ENCODE measurements at places on chromosomes 1 and 21.

DNA sequence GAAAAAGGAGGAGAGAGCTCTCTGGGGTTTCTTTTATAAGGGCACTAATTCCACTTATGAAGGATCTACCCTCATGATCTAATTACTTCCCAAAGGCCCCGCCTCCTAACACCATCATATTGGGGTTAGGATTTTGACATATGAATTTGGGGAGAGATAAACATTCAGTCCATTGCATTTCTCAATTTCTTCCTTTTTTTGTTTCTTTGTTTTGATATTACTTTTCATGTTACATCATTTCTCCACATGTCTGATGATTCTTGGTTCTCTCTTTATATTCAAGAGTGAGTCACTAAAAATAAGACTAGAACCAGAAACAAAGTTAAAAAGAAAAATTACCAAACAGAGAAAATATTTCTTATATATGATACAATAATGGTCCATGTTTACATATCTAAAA, 63.2 kb upstream of the DUSP10 start:
- DNase-seq: no peak

- peak; percentile 90 for DNase-seq
These were observed 467 bp downstream of the THRAP3 start for GRCh38 chr1:36224537-36225282.

GRCh38 chr1:184494929-184495328, 108.1 kb downstream of the C1orf21 start:
- no peak for DNase-seq

DNA sequence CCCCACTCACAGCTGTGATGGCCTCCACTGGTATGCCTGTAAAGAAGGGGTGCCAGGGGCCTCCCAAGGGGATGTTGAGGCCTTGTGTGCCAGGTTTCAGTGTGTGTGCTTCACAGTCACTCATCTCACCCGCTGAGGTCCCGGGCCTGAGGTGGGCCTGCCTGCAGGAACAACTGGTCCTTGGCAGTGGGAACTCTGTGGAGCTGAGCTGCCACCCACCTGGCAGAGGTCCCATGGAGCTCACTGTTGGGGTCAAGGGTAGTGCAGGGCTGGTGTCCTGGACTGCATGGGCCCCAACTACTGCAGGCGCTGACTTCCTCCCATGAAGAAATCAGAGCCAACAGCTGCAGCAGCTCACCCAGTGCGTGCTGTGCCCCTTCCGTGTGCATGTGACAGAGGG, 17.3 kb upstream of the ZNF678 start:
- no peak for DNase-seq

DNA sequence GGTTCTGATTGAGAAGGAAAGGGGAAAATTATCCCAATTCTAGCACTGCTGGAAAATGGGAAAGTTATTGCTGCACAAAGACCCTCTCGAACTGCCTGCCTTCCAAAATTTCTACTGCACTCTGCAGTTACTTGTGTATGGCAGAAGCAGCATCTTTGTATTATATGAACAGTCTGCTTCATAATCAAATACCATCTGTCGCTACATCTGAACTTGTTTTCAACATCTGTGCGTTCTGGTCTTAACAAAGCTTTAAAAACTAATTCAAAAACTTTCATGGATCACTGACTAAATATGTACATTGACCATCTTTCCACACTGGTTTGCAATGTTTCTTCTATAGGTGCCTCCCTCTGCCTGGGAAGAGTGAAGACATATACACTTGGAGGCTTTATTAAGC, 79.2 kb downstream of the PROX1 start:
- DNase-seq: no peak

GRCh38 chr1:165228676-165229075, 127.8 kb downstream of the LMX1A start:
- no peak for DNase-seq

DNA sequence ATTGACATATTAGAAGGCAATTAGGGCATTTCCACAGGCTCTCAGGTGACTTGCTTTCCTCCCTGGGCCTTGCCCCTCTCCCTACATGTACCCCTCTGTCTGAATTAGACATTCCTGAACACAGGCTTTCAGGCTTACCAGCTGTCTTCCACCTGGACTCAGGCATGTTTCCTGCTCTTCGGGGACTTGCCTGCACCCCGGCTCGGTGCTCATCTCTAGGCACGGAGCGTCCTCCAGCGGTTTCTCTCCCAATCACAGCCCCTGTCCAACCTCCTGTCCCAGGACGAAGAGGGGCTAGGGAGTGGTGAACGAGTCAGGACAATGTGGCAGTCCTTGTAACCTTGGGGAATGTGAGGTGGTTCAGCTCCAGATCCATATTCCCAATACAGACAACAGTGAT, 4.2 kb downstream of the PROK1 start:
- no peak for DNase-seq

GRCh38 chr1:145719230-145720079, at the start of gene CD160:
Gene CD160, plus strand, starts transcription at chr1:145719499. Its CDS starts 8,829 bp downstream, at chr1:145728328.
- no peak for DNase-seq

DNA sequence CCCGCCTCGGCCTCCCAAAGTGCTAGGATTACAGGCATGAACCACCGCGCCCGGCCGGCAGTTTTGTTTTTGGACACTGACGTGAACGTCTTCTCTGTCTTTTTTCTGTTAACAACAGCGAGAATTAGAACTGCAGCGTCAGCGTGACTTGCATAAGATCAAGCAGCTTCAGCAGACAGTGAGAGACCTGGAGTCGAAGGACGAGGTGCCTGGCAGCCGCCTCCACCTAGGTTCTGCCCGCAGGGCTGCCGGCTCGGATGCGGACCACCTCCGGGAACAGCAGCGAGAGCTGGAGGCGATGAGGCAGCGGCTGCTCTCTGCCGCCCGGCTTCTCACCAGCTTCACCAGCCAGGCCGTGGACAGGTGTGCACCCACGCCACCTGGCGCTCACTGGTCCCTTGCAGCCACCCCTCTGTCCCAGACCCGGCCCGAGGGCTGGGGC, 22.9 kb upstream of the DIP2A start:
- no peak for DNase-seq

DNA sequence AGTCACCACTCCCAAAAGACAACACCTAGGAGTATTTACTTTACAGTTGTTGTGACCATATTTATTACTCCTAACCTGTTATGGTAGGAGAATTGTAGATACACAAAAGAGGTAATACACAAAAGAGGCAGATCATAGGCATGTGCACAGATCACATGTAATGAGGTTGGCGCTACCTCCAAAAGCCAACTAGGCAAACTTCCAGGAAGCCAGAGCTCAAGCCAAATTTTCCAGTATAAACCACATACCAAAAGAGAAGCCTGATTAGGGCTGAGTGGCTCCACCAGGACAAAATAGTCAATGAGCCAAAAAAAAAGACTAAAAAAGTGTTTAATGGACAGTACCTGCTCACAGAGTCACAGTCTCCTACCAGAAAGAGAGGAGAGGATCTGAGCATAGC, 195.0 kb upstream of the PBX1 start:
- DNase-seq: no peak

DNA sequence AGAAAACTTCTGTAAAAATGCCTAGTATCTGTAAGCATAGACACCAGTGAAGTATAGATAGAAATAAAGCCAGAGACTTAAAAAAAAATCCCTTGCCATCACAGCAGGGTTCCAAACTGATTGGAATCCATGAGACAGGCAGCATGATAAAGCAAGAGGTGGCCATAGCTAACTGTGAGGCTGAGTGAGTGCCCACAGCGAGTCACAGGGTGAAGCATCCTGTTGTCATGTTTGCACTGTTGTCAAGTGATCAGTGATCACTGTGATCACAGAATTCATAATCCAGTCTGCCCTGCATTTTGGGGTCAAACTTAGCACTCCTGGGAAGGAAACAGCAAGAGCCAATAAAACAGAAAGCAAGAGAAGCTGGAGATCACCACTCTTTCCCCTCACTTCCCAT, 33.3 kb downstream of the LRRC8B start:
- DNase-seq: peak; percentile 3

DNA sequence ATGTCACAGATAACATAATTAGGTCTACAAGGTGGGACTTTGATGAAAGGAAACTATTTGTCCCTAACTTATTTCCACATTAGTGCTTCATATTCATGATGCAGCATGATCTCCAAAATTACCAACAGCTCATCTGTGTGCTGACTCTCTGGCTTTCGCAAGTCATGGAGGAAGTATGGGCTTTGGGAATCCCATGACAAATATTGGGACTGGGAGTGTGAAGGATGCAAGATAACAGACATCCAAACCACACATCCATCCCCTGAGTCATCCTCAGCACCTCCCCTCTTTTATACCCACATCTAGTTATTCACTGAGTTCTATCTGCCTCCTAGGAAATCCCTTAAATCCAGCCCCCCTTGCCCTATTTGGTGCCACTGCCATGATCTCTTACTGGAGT, 102.8 kb upstream of the COL24A1 start:
- no peak for DNase-seq

DNA sequence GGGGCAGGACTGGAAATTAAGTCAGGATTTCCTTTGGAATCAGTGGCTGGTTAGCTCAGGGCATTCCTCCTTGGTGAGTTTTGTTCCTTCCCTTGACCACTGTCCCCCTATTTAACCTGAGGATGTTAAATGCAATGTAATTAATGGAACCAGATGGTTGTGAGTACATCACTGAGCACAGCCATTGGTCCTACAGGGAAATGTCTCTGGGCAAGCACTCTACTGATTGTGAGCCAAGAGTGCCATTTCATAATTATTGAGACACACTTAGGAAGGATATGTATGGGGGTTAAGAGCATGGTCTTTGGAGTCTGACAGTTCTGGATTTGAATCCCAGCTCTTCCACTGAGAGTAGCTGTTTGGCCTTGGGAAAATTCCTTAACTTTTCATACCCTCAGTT, 74.4 kb downstream of the SPAG17 start:
- DNase-seq: no peak

GRCh38 chr1:158509471-158510156, 37.6 kb downstream of the OR10R2 start:
- DNase-seq: no peak

GRCh38 chr1:167720965-167721616, 691 bp upstream of the MPZL1 start:
- DNase-seq: no peak

DNA sequence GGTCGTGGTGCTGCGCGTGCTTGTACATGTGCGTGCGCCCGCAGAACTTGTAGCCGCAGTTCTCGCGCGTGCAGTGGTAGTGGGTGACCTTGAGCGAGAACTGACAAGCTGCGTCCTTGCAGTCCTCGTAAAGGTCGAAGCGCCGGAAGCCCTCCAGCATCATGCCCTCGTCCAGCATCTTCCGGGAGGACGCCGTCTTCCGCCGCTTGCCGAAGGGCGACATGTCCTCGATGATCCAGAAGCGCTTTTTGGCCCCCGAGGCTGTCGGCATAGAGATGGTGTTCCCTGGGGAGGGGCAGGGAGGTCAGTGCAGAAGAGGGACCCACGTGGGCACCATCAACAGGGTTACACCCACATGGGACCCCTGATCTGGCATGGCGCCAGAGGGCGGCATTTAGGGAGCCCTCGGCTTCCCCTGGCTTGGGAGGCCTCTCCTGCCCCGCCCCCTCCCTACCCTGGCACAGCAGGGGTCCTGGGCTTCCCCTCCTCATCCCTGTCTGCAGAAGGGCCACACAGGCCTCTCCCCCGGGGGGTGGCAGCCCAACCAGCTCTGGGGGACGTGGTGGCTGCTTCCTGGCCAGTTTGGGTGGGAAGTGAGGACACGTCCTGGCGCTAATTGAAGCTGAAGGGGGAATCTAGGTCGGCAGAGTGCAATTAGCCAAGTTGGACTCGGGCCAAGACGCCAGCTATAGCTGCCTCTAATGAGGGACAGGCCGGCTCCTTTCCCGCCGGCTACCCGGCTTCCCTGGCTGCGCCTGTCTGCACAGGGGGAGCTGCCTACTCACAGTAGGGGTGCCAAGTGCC, 156.5 kb downstream of the CASZ1 start:
- no peak for DNase-seq

DNA sequence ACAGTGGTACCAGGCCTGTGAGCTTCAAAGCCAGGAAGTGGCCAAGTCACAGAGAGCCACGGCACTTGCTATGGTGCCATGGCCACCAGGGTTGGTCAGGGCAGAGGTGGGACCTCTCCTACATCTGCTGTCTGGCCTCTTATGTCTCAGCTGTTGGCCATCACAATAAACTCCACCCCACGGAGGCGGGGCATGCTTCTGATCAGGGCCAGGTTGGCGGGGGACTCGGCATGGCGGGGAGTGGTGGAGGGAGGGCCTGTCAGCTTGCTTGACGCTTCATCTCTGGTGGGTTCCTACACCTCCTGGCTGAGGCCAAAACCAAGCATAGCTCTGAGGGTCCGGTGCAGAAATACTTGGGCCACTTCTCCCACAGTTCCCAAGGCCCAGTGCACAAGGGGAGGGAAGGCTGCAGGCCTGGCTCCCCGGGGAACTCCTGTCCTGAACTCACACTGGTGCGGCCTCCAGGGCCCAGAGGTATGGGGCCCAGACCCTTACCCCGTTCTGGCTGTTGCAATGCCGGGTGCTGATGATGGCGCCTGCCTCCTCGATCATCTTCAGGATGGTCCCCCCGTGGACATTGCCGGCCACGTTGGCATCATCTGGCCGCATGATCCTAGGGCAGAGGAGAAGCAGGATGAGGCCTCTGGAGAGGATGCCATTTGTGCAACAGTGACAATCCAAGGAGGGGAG, 44.2 kb downstream of the ACOT7 start:
- no peak for DNase-seq

DNA sequence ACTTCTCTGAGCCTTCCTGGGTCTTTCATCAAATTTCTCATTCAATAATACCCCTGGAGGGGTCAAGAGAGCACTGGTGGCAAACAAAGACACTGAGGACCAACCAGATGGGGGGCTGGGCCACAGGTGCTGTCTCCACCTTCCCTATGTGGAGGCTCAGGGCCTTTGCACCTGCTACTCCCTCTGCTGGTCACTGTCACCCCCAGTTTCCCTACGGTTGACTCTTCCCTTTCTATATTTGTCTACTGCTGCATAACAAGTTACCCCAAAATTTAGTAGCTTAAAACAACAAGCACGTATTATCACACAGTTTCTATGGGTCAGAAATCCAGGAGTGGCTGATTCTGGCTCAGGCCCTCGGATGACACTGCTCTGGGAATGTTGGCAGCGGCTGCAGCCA, 138.8 kb upstream of the RUNX3 start:
- DNase-seq: no peak

DNA sequence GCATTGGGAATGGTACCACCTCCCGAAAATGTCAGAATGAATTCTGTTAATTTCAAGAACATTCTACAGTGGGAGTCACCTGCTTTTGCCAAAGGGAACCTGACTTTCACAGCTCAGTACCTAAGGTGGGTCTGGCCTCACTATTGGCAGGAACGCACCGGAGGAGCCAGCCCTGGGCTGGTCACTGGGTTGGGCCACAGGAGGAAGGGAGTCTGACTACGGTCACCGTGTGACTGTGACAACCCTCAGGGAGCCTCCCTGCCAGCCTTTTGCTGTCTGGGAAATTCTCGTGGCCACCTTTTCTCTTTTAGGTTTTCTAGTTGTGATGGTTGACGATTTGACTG, 2.2 kb downstream of the IL10RB start:
- no peak for DNase-seq

DNA sequence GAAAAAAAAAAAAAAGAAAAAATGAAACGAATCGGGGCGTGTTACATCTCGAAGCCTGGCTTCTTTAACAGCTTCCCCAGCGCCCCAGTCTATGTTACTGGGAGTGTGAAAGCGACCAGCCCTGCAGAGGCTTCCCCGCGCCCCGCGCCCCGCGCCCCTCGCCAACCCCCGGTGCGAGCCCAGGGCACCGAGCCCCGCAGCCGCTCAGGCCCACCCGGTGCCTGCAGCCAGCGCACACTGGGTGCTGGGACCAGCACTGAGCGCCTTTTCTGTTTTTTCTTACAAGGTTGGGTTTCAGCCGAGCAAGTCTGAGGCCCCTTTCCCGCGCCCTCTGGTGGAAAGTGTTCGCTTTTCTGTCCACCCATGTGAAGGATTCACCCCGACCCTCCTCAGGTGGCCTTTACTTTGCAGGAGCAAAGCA, 42.1 kb upstream of the ZNF496 start:
- DNase-seq: peak; percentile 33

GRCh38 chr21:30818837-30819610, 6.0 kb upstream of the KRTAP8-1 start:
- DNase-seq: no peak
